ENCODE measurements at places on chromosomes 2 and 18. TPM values are rescaled to one million over a fixed set of nuclear protein-coding genes. Genes with fewer than 3 reads are reported as not detected.

- H3K4me1 ChIP-seq = no peaks in the 10 kb centered on the region
- no peak overlapping the region for H3K4me3 ChIP-seq
- DNase-seq = no peak
- H3K27me3 ChIP-seq = no peaks in the 10 kb centered on the region
- no peaks in the 10 kb centered on the region for H3K36me3 ChIP-seq
Observed at GRCh38 chr18:80238651-80239260, 8.6 kb downstream of the PARD6G start.

DNA sequence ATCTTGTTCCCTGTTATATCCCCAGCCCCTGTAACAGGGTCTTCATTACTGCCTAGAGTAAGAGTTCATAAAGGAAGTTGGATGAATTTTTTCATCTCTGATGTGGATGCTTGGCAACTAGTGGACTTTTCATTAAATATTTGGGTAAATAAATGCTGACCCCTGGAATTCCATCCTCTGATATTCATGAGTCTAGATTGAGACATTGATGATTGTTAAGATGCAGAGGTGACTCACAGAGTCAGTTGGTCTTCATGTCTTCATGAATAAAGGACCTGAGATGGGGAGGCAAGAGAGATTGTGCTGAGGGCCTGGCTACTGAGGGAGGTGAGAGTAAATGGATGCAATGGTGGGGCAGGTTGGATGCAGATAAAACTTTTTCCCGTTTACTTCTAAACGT lies 132.7 kb upstream of the NT5C1B start:
- H3K27me3 ChIP-seq = no peaks in the 10 kb centered on the region
- H3K4me3 ChIP-seq = no peak overlapping the region
- H3K27ac ChIP-seq = no peak overlapping the region
- no peaks in the 10 kb centered on the region for H3K4me1 ChIP-seq
- H3K36me3 ChIP-seq = no peaks in the 10 kb centered on the region

DNA sequence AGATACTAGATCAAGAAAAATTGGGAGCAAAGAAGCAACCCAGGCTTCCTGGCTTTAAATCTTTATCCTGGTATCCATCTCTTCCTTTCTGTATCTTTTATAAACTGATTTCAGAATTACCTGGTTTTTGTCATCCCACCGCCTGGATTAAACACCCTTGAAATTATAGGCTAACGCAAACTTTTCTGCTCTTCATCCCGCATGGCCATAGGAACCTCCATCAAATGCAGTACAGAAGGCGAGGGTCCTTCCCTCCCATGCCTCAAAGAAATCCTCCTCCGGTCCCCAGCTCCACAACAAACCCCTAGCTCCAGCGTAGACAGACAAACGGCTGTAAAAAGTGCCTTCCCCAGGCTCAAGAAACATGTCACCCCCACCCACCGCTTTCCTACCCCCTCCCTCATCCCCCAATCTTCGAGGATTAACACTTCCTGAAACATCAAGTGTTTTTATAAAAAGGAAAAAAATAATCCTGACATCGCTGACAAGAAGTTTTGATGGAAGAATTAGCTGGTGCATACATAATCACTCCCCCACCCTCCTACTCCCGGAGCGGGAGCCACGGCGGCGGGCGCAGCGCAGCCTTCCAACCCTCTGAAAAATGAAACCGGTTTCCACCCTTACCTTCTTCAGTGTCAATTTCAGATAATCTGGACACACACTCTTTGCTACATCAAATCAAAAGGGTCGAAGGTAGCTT lies 7.6 kb downstream of the DLX1 start:
- 0 out of 2 replicates have a peak, but pooled peaks cover 2% of the 10 kb centered on the region for H3K27me3 ChIP-seq
- DNase-seq = no peak
- H3K4me1 ChIP-seq = peaks cover 4% of the 10 kb centered on the region

The CXCR4 gene
- total RNA-seq = 1.00 TPM

Data from Caco-2 (cell line).